Cardiac muscle cell (in vitro differentiated cells and primary cell): ENCODE measurements at places on chromosomes 5 and 9.

DNA sequence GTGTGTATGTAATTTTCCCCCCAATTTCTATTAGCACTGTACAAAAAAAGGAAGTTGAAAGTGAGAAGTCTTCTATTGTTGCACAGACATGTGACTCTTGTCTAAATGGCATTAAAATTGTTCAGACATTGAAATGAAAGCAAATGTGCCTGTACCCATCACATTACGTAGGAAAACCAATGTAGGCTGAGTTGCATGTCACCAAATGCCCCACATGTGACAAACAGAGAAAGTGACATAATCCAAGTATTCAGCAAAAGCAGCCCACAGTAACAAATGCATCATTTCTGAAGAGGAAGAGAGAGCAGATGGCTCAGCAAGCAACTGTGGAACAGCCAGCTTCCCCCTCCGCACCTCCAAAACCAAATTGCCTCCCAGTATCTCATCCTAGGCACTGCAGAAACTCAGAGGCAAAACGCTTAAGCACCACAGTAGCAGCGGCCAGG lies 161.5 kb upstream of the NR4A3 start:
- no peak for DNase-seq

DNA sequence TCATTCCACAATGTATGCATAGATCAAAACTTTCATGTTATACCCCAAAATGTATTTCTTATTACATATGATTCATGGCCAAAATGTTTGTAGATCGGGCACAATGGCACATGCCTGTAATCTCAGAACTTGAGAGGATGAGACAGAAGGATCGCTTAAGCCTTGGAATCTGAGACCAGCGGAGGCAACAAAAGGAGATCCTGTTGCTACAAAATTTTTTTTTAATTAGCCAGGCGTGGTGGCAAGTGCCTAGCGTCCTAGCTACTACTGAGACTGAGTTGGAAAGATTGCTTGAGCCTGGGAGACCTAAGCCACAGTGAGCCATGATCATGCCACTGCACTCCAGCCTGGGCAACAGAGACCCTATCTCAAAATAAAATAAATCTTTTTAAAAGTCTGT lies 89.9 kb downstream of the MAPKAP1 start:
- no peak for DNase-seq

DNA sequence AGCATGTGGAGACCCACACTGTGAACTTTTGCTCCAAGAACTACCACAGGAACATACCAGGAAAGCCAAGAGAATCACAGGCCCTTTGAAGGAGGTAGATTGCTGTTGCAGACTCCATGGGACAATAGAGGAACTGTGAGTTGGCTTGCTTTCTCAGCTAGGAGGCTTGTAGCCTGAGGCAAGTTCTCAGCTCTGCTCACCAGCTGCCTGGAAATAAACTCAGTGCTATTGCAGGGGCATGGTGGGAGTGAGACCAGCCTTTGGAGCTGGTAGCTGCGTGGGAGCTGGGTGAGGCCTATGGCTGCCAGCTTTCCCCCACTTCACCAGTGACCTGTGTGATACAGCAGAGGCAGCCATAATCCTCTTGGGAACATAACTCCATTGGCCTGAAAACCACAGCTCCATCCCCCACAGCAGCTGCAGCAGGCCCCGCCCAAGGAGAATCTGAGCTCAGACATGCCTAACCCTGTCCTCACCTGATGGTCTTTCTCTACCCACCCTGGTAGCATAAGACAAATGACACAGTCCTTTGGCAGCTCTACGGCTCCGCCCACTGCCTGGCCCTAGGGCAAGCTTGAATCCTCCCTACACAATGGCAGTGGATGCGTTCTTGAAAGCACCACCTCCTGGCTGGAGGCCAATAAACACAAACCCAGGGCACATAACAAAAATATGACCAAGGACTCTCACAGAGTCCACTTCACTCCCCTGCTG lies 389.5 kb downstream of the KIF4B start:
- DNase-seq, result no peak

DNA sequence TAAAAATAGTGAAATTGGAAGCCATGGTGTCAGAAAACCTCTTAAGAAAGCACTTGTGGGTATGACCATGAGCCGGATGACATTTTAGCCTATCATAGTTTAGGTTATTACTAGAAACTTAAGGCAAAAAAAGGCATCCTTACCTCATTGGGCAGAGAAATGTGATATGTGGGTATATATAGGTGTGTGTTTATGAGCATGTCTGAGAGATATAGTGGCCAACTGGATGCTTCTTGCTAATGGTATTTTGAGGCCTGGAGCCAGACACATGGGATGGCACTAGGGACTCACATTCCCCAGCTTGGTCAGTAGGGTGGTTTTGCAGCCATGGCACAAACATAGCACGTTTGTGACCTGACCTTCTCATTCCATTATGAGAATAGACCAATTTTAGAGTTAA lies 295.6 kb upstream of the MEF2C start:
- DNase-seq, result no peak

- peak; percentile 80 for DNase-seq
These were observed 666.4 kb upstream of the ZNF608 start for GRCh38 chr5:125412561-125413495.

DNA sequence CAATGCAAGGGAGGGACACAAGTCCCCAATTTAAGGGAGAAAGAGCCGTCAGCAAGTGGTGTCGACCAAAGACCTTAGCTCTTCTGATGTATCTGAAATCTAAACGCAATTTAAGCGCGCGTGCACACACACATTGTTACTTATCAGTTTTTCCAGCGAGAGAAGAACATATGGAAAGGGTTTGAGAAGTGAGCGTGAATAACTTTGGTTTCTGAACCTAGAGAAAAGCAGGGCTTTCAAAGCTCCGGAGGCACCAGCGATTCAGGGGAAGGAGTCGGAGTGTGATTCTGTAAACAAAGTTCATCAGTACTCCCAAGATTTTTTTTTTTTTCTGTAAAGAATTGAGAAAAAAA lies 191.8 kb downstream of the MEF2C start:
- no peak for DNase-seq

DNA sequence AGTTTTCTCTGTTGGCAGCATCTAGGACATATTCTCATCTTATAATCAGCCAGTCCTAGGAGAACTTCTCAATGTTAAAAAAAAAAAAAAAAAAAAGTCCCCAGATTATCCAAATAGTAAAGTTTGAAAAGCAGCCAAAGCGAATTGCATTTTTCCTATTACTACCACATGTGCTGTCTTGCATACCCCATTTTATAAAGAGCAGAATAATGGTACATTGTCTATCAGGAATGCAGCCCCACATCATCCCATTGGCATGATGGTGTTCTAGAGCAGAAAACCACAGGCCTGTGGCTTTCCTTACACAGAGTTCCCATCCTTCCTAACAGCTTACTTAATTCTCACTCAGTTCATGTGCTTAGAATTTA lies 381.6 kb downstream of the TMEM38B start:
- DNase-seq, result peak; percentile 56

- no peak for DNase-seq
These were observed 368 bp downstream of the SURF1 start for GRCh38 chr9:133355881-133356357.

- no peak for DNase-seq
These were observed 3.2 kb upstream of the FBLL1 start for GRCh38 chr5:168525856-168526255.

DNA sequence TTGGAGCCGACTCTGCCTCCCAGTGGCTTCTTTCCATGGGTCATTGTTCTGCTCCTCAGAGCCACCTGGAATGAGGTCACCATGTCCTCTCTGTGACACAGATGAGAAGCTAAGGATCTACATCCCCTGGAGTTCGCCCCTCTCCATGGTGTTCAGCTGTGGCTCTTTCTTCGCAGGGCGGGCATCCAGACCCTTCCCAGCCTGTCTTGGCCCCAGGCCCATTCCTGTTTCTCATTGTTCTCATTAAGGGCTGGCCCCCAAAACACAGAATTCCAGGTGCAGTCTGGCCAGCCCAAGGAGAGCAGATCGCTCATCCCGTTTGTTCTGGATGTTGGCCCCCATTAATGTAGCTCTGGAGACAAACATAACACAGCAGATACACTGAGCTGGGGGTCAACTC lies 66.4 kb upstream of the COL15A1 start:
- DNase-seq, result no peak
